EH (cell line): ENCODE measurements at places on chromosomes 6 and 20.

DNA sequence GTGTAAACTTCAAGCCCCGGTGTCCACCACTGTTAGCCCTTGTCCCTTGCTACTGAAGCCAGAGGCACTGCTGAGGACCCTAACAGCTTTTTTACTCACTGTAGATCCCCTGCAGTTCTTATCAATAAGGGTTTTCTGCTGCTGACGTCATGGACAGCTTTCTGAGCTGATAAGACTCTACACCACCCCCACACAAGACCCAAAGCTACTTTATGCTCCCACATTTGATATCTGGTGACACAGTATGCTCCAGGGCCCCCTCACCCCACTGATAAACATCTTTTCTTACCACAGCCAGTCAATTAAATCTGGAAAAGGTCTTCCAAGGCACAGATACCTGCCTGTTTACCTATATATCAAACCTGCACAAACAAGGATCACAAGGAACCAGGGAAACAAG is 65.3 kb downstream of the NUS1 start:
- no peak for DNase-seq

DNA sequence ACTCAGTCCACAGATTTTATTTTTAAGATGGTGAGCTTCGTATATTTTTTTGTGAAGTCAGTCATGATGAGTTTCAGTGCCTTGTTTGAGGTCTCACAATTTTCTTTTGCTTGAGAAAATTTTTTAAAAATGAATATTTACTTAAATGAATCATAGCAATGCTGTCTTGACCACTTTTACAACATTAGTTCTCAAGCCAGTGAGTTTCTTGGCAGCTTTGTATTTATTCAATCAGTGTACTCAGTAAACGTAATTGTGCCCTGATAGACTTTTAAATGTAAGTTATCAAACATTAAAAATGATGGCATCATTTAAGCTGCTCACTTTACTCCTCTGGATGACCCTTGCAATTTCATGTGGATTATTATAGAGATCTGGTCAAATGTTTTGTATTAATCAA is 261.4 kb downstream of the KHDC1L start:
- peak; percentile 48 for DNase-seq

DNA sequence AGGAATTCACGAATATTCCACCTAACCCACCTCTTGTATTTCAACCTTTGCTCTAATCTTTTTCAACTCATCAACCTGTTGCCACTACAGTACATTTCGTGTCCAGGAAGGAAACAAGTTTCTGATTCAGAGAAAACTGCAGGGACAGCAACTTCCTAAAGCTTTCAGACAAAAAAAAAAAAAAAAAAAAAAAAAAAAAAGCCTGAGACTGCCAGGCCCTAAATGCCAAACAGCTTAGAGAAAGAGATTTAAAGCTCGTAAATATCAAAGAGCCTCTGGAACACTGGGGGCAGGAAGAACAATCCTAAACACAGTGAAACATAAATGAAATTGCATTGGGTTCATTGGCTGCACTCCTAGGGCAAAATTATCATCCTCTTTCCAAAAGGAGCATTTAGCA is 411.2 kb upstream of the SPTLC3 start:
- DNase-seq, result no peak

- DNase-seq, result peak; percentile 4
Observed at GRCh38 chr6:55450005-55450404, 122.7 kb downstream of the GFRAL start.

DNA sequence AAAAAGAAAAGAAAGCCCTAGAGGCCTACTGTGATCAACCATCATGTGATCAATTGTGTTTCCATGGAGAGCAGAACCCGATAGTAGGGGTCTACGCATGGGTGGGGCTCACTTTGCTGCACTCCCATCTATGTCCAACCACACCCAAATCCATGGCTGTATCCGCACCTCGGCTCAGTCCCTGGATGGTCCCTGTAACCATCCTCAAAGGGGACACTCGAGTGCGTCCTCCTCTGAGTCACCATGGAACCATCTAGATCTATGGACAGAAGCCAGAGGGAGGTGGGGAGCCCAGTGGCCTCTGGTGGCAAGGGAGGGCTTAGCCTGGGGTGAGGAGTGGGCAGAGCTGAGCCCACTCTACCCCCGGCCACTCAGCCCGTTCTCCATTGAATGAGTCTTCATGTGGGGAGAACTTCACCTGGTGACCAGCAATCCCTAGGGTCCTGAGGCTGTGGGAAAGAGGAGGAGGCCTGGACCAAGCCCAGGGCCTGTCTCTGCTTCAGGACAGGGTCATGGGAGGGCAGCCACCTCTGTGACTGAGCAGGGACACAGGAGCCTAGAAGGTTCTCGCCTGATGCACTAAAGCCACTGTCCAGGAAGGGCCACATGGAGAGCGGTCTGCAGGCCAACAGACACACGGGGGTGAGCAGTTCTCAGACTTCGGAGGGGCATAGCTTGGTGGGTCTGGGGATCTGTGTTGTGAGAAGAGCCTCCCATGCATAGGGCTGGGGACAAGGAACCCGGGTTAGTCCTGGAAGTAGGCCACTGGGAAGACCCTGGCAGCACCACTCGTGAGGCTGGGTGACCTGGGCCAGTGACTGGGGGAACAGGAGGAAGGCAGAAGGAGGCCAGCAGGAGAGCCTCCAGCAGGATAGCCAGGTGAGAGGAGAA is 19.3 kb downstream of the RAET1L start:
- DNase-seq, result no peak

DNA sequence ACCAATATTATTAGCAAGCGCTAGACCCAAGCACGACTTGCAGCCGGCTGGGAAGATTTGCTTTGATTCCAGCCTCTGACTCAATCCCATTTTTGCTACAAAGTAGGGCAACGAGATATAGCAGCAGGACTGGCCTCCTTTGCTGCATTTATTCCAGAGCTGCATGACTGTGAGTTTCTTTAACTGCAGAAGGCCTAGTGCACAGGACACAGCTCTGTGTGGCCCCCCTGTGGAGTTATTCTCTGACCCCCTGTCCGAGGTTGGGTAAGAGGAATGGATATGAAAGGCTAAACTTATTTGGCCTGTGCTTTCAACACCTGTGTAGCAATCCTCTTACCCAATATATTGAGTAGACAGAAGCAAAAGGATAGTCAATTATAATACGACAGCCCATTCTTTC is 133.3 kb upstream of the SPTLC3 start:
- no peak for DNase-seq

DNA sequence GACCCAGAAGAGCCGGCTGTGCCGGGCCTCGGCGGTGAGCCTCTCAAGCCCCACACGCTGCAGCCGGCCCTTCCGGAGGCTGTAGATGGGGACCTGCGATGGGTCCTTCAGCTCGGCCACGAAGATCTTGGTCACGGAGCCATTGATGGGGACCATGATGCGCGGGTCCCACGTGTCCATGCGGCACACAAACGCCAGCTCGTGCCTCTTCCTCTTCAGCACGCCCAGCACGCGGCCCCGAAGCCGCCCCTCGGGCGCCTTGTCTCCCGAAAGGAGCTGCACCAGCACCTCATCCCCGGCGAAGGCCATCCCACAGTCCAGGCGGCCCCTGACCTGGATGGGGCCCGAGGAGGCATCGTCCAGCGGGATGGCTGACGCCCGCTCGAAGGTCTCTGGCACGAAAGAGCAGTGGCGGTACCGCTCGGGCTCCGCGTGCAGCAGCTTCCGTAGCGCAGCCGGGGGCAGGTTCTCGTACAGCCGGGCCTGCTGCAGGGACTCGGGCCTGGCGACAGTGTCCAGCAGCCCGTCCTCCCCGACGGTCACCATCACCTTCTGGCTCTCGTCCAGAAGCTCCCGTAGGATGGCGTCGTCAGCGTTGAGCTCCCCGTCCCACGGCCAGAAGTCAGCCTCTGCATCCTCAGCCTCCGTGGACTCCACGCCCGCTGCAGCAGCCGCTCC is 8.9 kb downstream of the HELZ2 start:
- no peak for DNase-seq

GRCh38 chr6:147559006-147559405 is 50.5 kb downstream of the SAMD5 start:
- DNase-seq, result peak; percentile 80

DNA sequence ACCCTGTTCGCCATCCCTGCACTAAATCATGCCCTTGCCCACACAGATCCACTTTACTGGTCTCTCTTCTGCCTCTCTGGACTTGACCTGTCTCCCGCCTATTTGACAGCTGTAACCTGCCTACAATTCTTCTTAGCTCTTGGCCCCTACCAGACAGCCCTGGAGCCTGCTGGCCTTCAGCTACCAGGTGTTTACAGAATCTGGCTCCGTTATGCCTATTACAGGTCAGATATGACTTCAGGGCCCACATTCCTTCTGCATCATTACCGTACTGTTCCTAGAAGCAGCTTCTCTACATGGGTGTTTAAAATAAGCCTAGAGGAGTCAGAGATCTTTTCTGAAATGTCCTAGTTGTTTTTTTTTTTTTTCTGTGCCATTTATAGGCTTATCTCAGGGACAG is 45.4 kb upstream of the CCN6 start:
- DNase-seq, result peak; percentile 56

- DNase-seq, result no peak
Observed at GRCh38 chr20:63602321-63602720, 24.6 kb downstream of the GMEB2 start.

DNA sequence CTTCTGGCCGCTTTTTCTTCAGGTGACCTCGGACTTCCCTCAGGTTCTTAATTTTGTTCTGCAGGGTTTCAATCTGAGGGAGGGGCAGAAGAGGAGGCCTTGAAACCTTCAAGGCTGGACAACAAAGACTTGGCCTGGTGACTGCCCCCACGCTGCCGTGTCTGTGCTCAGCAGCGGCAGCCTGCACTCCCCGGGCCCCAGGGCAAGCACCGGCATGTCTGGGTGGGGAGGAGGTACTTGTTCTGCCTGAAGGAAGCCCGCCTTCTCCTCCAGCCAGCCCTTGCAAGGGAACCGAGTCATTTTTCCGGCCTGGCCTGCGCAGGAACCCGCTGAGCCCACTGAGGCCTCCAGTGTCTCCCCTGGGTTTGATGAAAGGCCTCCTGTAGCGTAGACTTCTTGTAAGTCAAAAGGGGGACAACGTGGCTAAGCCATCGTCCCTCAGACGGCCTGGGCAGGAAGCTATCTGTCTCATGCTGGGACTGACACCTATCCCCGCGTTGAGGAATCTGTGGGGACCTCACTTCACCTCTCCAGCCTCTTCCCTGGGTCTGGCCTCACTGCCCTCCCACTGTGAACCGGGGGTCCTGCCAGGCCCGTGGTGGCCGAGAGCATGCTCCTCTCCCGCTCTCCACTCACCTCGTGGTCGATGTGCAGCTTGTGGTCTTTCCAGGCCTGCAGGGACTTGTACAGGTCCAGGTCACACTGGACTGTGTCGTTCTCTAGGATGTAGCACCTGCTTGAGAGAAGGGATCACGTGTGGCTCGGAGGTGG is 119.9 kb downstream of the SULF2 start:
- no peak for DNase-seq

DNA sequence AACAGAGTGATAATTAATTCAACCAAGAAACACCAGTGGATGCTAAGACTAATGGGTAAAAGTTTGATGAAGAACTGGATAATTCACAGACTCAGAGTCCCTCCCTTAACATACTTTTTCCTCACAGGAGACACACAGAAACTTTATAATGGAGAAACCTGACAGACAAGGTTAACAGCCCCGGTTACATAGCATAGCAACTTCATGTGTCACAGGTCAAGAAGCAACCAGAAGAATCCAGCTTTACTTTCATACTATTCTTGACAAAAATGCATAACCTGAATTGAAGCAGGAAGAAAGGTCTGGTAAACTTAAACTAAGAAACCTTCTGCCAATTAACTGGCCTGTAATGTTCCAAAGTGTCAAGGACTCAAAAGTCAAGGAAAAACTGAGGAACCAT is 375.9 kb downstream of the RNF144B start:
- no peak for DNase-seq

- DNase-seq, result peak; percentile 59
Observed at GRCh38 chr20:2005831-2006426, 12.1 kb upstream of the PDYN start.

GRCh38 chr6:4612636-4613171 is 163.5 kb upstream of the CDYL start:
- DNase-seq, result peak; percentile 53

GRCh38 chr20:54514028-54514607 is 38.7 kb downstream of the DOK5 start:
- DNase-seq, result no peak

DNA sequence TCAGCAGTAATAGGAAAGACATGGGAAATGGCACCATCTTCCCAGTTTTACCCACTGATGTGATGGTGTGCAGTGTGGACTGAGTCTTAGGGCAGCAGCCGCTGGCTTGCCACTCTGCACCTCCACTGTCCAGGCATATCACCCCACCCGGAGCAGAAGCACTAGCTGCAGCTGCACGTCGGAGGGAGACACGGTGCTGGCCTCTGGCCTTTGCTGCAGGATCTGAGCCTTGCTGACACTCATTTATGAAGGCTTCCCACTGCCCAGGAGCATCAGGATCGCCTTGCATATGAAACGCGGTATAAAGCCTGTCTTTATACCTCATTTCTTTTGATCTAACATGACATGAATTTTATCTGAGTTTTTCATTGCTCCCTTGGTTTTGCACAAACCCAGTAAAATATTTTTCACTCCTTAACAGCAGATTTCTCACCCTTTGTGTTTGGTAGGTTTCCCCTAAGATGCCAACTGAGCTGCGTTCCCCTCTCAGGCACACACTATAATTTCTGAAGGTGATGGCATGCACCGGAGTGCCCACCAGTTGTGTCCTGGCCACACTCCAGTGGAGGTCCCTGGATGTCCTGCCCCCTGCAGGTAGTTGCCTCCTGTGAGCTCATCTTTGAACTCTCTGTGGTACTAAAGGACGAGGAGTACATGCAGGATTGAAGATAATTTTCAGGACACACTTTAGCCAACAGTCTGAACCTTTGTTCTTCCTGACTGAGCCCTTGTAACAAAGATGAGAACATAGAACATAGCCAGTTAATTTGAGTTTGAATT is 9.0 kb upstream of the EXOC2 start:
- no peak for DNase-seq

DNA sequence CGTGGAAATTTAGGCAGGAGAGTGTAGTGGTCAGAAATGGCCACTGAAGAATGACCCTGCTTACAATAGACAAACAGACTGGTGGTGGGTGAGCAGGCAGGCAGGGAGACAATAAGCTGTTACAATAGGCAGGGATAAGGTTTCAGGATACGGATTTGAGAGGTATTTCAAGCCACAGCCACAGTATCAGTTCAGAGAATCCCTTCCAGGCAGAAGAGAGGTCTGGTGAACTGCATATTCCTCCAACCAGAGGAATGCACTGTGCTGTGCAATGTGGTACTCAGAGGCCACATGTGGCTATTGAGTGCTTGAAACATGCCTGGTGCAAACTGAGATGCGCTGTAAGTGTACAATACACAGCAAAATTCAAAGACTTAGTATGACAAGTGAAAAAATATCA is 20.6 kb downstream of the RMND1 start:
- no peak for DNase-seq
